ENCODE measurements at places on chromosomes 4 and X. TPM values are rescaled to one million over a fixed set of nuclear protein-coding genes. Genes with fewer than 3 reads are reported as not detected.

DNA sequence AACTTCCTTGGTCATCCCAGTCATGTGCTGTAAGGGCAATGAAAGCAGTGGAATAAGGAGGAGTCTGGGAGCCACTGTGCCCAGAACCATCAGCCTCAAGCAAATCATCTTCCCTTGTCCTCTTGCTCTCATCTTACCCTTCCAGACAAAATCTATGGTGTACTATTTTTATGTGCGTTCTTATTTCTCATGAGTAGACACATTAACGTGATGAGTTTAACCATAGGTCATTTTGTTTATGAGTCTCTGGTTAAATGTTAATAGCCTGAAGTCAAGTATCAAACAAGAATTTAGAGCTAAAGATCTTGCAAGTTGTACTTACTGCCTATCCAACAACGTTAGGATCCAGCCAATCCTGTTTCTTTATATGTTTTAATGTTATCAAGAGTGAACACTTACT lies 495.3 kb downstream of the SPRY1 start:
- DNase-seq: no peak

ASB5 gene
- not detected for total RNA-seq

JADE3 gene
- 1.6 TPM for total RNA-seq

PNPLA4 gene
- 7.6 TPM for total RNA-seq

DNA sequence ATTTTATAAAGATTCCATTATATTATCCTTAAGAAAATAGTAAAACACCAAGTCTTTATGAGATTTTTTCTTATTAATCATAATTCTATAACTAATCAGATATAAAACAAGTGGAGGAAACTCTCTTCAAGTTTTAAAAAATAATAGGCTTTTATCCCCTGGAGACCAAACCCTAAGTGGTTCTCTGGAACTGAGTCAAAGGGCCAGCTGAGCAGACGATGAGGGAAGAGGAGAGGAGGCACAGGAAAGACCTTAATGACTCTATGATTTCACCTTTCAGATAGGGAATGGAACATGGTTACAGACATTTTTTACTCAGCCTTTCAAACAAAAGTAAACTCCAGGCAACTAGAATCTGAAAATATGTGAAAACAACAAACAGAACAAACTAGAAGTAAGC lies 201.8 kb downstream of the SLC39A8 start:
- DNase-seq: no peak

GRCh38 chrX:44898411-44899221 lies 25.6 kb downstream of the KDM6A start:
- DNase-seq: peak; percentile 62

GRCh38 chr4:152990471-152991131 lies 54.5 kb downstream of the FHDC1 start:
- no peak for DNase-seq

CENPVL2 gene
- total RNA-seq: not detected

MAGEA11 gene
- not detected for total RNA-seq

- no peak for DNase-seq
Observed at GRCh38 chr4:182404376-182404775, 161.2 kb downstream of the TENM3 start.

- no peak for DNase-seq
Observed at GRCh38 chr4:5955201-5955821, 62.4 kb upstream of the CRMP1 start.

PGAM4 gene
- total RNA-seq: 0.79 TPM

TRPC3 gene
- 3.1 TPM for total RNA-seq

UGT2A3 gene
- not detected for total RNA-seq

IL9R gene
- total RNA-seq: 8.5 TPM

SCML1 gene
- 1.7 TPM for total RNA-seq

- DNase-seq: no peak
Observed at GRCh38 chrX:42384956-42385355, 393.0 kb downstream of the PPP1R2C start.

DNA sequence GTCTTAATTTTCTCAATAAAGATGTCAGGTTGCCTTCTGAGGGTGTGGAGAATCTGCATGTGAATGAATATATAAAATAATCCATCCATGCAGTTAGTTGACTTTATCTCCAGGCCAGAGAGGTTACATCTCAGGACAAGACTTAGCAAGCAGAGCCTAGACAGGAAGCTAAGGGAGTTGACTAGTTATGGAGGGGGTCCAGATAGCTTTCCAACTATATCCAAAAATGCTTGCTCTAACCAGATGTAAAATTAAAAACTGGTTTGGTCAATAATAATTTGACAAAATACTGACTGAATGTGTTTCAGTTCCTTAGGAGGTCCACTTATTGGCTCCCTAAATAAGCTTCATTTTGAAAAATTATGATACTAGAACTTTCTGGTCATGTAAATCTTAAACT lies 101.4 kb downstream of the PAPSS1 start:
- DNase-seq: no peak
